ENCODE measurements at places on chromosomes 13 and 19.
A peak's percentile ranks its signal among the peaks of the same experiment; 100 is the strongest.

DNA sequence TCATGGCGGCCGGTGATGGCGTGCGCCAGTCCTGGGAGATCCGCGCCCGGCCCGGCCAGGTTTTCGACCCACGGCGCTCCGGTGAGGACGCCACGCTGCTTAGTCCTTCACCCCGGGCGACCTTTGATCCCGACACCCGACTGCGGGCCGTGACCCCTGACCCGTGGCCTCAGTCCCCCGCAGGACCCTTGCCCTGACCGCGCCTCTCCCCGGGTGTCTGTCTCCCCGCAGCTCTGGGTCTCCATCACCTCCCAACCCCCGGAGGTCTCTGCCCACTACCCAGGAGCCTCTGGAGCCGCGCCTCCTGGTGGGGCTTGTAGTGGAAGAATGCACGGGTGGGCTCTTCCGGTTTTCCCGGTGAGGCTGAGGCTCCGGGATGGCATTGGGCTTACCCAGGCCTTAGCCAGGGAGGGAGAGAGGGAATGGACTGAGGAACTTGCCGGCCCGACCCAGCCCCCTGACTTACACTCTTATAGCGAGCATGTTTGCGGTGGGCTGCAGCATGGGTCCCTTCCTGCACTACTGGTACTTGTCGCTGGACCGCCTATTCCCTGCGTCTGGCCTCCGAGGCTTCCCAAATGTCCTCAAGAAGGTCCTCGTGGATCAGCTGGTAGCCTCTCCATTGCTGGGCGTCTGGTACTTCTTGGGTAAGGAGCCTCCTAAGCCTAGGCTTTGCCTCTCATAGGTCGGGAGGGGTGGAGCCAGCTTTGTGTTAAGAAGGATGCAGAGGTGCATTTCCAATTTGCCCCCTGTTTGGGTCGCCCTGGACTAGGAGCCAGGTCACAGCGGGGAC lies 566 bp downstream of the MPV17L2 start:
- DNase-seq, result no peak

DNA sequence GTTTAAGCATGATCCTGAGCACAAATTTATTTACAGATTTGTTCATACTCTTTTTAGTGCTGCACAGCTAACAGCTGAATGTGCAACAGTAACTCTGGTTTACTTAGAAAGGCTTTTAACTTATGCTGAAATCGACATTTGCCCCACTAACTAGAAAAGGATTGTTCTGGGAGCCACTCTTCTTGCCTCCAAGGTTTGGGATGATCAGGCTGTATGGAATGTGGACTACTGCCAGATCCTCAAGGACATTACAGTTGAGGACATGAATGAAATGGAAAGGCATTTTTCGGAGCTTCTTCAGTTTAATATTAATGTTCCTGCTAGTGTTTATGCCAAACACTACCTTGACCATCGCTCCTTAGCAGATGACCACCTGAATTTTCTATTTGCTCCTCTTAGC lies 16.0 kb downstream of the ZNF100 start:
- DNase-seq, result no peak

DNA sequence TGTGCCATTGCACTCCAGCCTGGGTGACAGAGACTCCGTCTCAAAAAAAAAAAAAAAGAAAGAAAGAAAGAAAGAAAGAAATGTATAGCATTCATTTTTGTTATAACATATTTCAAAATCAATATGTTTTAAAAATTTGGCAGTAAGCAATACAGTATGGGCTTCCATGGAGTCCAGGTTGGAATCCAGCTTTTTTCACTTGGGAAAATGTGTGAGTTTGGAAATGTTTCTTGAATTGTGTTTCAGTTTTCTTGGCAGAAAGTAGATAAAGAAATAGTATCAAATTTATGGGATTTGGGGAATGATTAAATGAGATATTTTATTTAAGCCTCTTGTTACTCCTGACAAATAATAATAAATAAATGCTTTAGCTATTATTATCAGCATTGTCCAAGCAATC lies 225.6 kb downstream of the PCDH9 start:
- no peak for DNase-seq

DNA sequence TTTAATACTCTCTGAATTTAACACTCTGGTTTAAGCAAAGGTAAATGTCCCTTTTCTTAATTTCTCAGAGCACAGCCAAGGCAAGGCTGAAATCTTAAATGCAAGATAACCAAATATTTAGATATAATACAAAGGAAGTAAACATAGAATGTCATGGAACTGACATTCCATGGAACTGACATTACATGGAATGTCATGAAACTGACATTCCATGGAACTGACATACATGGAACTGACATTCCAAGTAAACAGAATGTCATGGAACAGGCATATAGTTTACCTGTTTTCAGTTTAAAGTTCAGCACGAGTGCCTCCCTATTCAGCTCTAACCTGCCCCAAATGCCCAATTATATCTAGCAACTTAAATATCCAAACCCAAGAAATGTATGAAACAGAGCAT lies 21.8 kb downstream of the FGF14 start:
- DNase-seq, result no peak

- no peak for DNase-seq
Measured at GRCh38 chr13:24664726-24665409, 15.3 kb upstream of the ATP12A start.

DNA sequence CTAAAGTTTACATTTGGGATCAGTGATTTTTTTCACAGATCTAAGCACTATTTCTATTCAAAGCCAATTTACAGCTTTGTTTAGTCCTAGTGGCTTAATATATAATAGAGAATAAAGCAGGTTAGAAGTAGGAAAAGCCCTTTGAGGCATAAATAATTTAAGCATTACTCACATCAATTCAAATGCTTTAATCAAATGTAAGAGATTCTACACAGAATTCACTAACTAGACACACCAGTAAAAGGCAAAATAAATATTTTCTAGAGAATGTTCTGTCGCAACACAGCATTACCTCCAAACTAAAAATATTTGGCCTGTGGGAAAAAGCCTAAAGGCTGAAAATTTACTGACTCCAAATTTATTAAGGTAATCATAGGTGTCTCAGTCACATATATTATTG lies 31.3 kb downstream of the KCTD12 start:
- DNase-seq, result no peak

GRCh38 chr19:41330481-41330880 lies 20.5 kb downstream of the CCDC97 start:
- DNase-seq, result no peak

- no peak for DNase-seq
Measured at GRCh38 chr13:84741253-84741652, 859.0 kb upstream of the SLITRK1 start.

- no peak for DNase-seq
Measured at GRCh38 chr19:40799558-40800338, 757 bp downstream of the EGLN2 start.

DNA sequence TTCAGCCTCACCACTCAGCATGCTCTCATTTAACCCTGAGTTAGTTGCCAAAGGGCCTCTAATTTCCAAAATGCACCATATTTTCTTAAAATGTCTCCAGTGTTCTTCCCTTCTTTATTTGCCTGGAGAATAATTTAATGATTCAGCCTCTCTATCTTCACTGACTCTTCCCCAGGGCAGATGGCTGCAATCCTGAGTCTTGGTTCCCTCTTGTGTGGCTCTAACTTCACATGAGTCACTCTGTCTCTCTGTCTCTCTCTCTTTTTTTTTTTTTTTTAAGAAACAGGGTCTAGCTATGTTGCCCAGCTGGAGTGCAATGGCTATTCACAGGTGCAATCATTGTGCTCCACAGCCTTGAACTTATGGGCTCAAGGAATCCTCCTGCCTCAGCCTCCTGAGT lies 251.4 kb downstream of the VWA8 start:
- DNase-seq, result no peak

GRCh38 chr13:32039528-32039927 lies 8.0 kb downstream of the FRY start:
- no peak for DNase-seq

DNA sequence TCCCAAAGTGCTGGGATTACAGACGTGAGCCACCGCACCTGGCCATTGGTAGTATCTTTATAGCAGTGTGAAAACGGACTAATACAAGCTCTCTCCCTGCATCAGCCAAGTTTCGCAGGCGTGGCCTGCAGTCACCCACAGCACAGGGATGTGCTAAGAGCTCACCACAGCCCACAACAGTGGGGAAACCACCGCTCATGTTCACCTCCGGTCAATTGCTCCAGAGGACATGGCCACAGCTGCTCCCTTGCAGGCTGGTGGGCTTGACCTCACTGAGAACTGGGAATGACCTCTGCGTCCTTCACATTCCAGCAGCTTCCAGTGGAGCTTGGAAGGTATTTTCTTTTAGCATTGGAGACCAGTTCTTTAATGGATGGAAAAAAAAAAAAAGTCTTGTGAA lies 156.4 kb downstream of the KCTD15 start:
- no peak for DNase-seq

- DNase-seq, result peak; percentile 52
Measured at GRCh38 chr19:48997972-48998371, 4.3 kb downstream of the RUVBL2 start.

DNA sequence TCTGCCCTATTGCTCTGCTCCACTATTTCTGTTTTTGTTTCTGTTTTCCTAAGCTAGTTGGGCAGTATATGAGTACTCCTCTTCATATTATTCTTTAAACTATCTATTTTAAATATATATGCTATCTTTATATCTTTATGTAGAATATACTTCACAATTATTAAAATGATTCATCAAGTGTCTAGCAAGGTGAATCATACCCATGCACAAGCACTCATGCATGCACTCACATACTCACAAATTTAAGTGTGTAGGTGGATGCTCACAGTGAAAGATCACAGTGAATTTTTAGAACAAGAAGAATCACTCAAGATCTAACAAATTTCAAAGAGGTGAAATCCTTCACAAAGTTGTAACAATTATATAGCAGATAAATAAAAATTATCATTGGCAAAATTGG lies 435.6 kb upstream of the SLITRK5 start:
- no peak for DNase-seq

Measured in activated naive CD4-positive, alpha-beta T cell treated with anti-CD3 and anti-CD28 coated beads, Interleukin-2, amount 50 U/mL, for 16 hours (primary cell).